CD4-positive, alpha-beta T cell (primary cell): ENCODE measurements at places on chromosomes 3 and 15. TPM values are rescaled to one million over a fixed set of nuclear protein-coding genes. Genes with fewer than 3 reads are reported as not detected.

KCNMB3 gene
- total RNA-seq, result 0.70 TPM

GOLGA8R gene
- total RNA-seq, result 1.5 TPM

CLCN2 gene
- 3.5 TPM for total RNA-seq

- H3K4me1 ChIP-seq, result no peaks in the 10 kb centered on the region
- no peak overlapping the region for H3K4me3 ChIP-seq
- no peak for DNase-seq
- no peaks in the 10 kb centered on the region for H3K27me3 ChIP-seq
- peaks cover 23% of the 10 kb centered on the region for H3K36me3 ChIP-seq
- no peak overlapping the region for H3K27ac ChIP-seq
These were observed 177.8 kb downstream of the CBLB start for GRCh38 chr3:105691053-105691452.

GRCh38 chr3:71316066-71316777, 267.3 kb downstream of the FOXP1 start:
- H3K36me3 ChIP-seq, result peaks cover 3% of the 10 kb centered on the region
- H3K27ac ChIP-seq, result no peak overlapping the region
- H3K27me3 ChIP-seq, result no peaks in the 10 kb centered on the region
- no peak for DNase-seq
- peaks cover 8% of the 10 kb centered on the region for H3K4me1 ChIP-seq

- no peaks in the 10 kb centered on the region for H3K36me3 ChIP-seq
- H3K27me3 ChIP-seq, result no peaks in the 10 kb centered on the region
- peaks cover 5% of the 10 kb centered on the region for H3K4me1 ChIP-seq
- H3K27ac ChIP-seq, result no peak overlapping the region
- H3K4me3 ChIP-seq, result no peak overlapping the region
- peak; percentile 3 for DNase-seq
These were observed 98.8 kb downstream of the ZNF621 start for GRCh38 chr3:40623567-40623966.

DNA sequence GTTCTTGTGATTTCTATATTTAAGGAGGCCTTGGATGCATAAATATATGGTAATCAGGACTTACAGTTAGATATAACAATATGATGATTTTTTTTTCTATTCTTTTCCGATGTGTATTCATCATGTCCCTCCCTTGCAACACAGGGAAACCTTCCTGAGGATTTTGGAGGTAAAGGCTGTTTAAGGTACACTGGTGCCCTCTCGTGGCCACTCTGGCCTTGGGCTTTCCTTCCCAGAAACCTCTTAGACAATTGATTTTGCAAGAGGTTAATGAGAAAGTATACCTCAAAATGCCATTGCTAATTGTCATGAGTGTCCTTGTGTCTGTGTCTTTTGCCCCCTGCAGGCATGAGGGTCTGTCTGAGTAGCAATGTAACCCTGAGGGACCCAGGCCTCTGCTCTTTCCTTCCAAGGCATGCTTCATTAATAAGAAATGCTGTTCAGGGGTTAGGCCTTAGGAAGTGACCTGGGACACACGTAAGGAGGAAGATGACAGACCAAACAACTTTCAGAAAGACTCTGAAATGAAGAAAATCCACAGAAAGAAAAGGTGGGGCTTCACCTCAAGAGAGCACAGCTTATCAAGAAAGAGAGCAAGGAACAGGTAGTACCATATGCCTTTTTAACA, 70.3 kb upstream of the PPP2R3A start:
- H3K36me3 ChIP-seq, result no peaks in the 10 kb centered on the region
- H3K27ac ChIP-seq, result no peak overlapping the region
- no peaks in the 10 kb centered on the region for H3K4me1 ChIP-seq

DNA sequence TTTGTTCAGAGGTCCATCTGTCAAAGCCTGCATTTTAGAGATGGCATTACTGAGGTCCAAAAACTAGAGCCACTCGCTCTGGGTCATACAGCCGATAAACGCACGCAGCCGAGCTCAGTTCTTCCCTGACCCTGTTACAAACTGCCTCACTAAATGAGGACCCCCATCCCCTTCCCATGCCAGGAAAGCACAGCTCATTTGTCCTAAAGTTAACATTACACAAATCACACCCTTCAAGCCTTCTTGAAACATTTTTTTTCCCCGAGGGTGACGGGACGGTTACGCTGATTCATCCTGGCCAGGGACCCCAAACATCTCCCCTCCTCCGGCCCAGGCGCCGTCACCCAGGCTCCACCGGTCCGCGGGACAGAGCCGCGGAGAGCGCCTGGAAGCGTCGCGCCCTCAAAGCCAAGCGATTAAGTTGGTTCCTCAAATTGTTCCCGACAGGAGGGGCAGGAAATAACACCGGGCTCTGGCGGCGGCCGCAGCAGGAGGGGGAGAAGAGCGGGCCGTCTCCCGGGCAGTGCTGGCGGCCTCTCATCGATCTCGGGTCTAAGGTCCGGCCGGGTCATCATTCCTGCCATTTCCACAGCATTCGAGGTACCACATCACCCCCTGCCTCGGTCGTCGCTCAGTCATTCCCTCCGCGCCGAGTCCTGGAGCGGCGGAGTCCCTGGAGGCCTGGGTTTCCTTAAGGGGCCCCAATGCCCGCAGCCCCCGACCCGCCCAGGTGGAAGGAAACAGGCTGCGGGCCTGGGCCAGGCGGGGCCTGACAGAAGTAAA, 619 bp upstream of the CMTM8 start:
- no peak for DNase-seq
- H3K27me3 ChIP-seq, result no peaks in the 10 kb centered on the region

DNA sequence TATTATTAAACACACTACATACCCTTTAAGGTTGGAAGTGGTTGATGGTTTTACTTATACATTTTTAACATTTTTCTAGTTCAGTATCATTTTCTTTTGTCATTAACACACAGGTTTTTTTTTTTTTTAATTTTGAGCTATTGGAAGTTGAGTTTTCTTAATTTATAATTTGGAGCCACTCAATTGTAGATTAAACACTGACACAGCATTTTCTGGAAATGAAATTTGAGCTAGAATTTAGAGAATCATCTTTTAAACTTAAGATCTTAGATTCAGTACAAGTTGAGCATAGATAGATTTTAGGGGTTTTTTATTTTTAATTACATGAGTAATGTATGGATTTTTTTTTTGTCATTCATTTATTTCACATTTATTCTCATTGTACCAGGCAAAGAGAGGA, 35.0 kb downstream of the RASA2 start:
- H3K27me3 ChIP-seq, result no peaks in the 10 kb centered on the region
- peaks cover 27% of the 10 kb centered on the region for H3K4me1 ChIP-seq
- H3K36me3 ChIP-seq, result peaks cover 55% of the 10 kb centered on the region
- DNase-seq, result no peak
- no peak overlapping the region for H3K27ac ChIP-seq

DNA sequence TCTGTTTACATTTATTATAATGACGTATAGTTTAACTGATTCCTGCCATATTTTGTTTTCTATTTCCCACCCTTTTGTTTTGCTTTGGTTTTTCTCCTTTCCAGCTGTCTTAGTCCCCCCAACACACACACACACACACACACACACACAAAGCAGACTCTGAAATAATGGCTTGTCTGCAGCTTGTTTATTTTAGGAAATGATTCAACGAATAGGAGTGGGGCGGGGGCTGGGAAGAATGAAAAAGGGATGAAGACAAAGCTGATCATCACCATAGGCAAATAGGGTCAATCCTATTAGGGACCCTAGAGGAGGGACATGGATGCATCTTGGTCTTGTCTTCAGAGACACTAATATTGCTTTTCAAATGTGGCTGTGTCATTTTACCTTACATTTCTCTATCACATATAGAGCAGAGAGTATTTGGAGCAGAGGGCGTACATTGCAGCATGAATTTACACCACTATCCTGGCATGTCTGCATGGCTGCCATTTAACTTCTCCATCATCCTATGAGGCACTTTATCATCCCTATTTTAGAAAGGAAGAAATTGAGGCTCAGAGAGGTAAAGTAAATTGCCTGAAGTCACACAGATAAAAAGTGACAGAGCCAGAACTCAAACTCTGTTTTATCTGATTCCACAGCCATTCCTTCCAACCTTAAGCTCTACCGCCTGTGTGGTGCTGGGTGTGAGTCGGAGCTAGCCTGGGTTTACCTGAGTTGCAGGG, 147.2 kb upstream of the TPM1 start:
- no peak overlapping the region for H3K27ac ChIP-seq
- no peaks in the 10 kb centered on the region for H3K4me1 ChIP-seq
- no peaks in the 10 kb centered on the region for H3K36me3 ChIP-seq
- H3K27me3 ChIP-seq, result peaks cover 3% of the 10 kb centered on the region
- no peak overlapping the region for H3K4me3 ChIP-seq

DNA sequence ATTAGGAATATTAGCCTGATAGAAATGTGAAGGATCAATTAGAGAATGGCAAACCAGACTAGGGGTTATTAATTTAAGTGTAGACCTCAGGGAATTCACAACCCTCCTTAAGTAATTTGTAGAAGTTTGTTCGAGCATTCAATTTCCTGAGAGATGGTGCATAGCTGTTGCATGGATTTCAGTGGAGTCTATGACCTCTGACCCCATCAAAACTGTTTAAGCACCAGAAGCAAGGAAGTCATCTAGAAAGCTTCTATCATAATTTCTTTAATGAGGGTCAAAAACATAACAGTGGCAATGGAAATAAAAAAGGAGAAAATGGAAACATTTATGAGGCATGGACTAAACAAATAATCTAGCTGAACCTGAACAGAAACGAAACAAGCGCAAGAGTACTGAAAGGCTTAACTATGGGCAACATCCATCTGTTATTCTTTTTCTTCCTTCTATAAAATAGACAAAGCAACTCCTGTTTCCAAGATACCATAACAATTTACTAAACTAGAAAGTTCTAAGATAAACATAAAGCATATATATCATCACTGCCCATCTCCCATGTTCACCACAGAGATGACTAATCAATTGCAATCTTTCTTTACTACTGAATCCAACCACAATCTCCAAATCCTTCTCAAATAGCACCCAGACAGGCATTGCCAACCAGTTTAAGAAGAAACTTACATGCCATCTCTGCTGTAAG, 151.4 kb downstream of the THRB start:
- no peak overlapping the region for H3K4me3 ChIP-seq
- H3K4me1 ChIP-seq, result no peaks in the 10 kb centered on the region
- no peak overlapping the region for H3K27ac ChIP-seq
- H3K27me3 ChIP-seq, result no peaks in the 10 kb centered on the region
- no peaks in the 10 kb centered on the region for H3K36me3 ChIP-seq
- no peak for DNase-seq

DNA sequence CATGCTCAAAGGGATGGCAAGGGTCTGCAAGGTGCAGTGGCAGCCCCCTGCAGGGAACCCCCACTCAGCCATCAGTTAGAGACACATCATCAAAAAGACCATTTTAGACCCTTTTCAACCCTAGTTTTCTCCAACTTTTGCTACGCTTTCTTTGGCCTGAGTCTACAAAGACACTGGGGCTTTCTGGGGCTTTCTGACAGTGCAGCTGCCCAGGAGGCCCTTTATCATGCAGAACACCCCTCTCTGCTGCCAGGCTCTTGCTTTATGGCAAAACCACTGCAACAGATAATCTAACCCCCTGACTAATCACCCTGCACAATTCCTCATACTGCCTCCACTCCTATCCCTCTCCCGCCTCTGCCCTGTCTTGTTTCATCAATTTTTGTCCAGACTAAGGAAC, 2.4 kb downstream of the NMNAT3 start:
- no peak overlapping the region for H3K4me3 ChIP-seq
- no peak overlapping the region for H3K27ac ChIP-seq
- no peaks in the 10 kb centered on the region for H3K36me3 ChIP-seq
- peaks cover 19% of the 10 kb centered on the region for H3K4me1 ChIP-seq

GRCh38 chr3:5840056-5840455, 652.5 kb downstream of the EDEM1 start:
- no peaks in the 10 kb centered on the region for H3K36me3 ChIP-seq
- no peak for DNase-seq
- no peaks in the 10 kb centered on the region for H3K4me1 ChIP-seq
- no peak overlapping the region for H3K4me3 ChIP-seq
- H3K27me3 ChIP-seq, result no peaks in the 10 kb centered on the region

- H3K27ac ChIP-seq, result no peak overlapping the region
- H3K4me3 ChIP-seq, result no peak overlapping the region
- peaks cover 31% of the 10 kb centered on the region for H3K36me3 ChIP-seq
- no peak for DNase-seq
- H3K4me1 ChIP-seq, result peaks cover 6% of the 10 kb centered on the region
These were observed 17.0 kb downstream of the SELENOT start for GRCh38 chr3:150620002-150620689.

GRCh38 chr3:143658861-143659260, 189.4 kb downstream of the SLC9A9 start:
- H3K27ac ChIP-seq, result no peak overlapping the region
- no peaks in the 10 kb centered on the region for H3K4me1 ChIP-seq
- no peak overlapping the region for H3K4me3 ChIP-seq
- H3K36me3 ChIP-seq, result no peaks in the 10 kb centered on the region
- DNase-seq, result no peak
- no peaks in the 10 kb centered on the region for H3K27me3 ChIP-seq

DNA sequence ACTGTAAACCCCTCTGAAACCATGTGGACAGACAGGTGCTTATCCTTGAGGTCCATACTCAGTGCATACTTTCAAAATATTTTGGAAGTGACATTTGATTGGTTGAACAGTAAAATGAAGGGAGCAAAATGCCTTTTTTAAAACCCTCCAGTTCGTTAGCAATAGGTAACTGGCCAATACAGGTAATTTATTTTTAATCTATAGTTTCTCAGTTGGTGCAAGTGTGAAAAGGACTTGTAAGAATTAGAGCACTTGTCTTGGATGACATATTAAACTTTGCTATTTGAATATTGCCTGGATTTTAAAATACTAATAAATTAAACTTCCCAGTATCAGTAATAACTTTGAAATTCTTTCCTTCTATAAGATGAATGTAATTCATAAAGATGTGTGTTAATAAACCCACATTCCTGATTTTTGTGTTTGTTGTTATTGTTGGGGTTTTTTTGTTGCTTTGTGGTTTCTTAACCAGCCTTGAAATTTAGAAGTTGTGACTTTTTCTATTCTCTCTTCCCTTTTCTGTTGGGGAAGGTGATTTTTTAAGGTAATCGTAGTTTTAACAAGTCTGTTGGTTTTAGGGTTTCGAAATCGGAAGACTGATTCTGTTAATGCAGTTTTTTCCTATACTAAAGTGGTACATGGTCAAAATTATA, 90.0 kb downstream of the STT3B start:
- no peak overlapping the region for H3K27ac ChIP-seq
- no peak for DNase-seq
- no peaks in the 10 kb centered on the region for H3K4me1 ChIP-seq
- no peaks in the 10 kb centered on the region for H3K27me3 ChIP-seq

GRCh38 chr15:89533861-89534544, 37.6 kb upstream of the RHCG start:
- no peak for DNase-seq
- no peaks in the 10 kb centered on the region for H3K4me1 ChIP-seq
- no peak overlapping the region for H3K27ac ChIP-seq

- H3K27ac ChIP-seq, result no peak overlapping the region
- no peak overlapping the region for H3K4me3 ChIP-seq
- no peak for DNase-seq
These were observed 165.2 kb upstream of the HES1 start for GRCh38 chr3:193970773-193971206.

GRCh38 chr3:59367150-59367549, 317.3 kb upstream of the CFAP20DC start:
- no peak for DNase-seq
- no peak overlapping the region for H3K27ac ChIP-seq
- no peaks in the 10 kb centered on the region for H3K27me3 ChIP-seq
- H3K36me3 ChIP-seq, result no peaks in the 10 kb centered on the region
- H3K4me1 ChIP-seq, result no peaks in the 10 kb centered on the region

- peaks cover 29% of the 10 kb centered on the region for H3K36me3 ChIP-seq
- H3K27ac ChIP-seq, result no peak overlapping the region
- H3K4me3 ChIP-seq, result no peak overlapping the region
- DNase-seq, result no peak
- H3K27me3 ChIP-seq, result no peaks in the 10 kb centered on the region
These were observed 87.0 kb downstream of the SMAD3 start for GRCh38 chr15:67152429-67152828.

GRCh38 chr3:29202378-29202777, 78.5 kb upstream of the RBMS3 start:
- H3K27me3 ChIP-seq, result no peaks in the 10 kb centered on the region
- no peaks in the 10 kb centered on the region for H3K36me3 ChIP-seq
- no peak overlapping the region for H3K27ac ChIP-seq
- H3K4me3 ChIP-seq, result no peak overlapping the region
